ENCODE measurements at places on chromosomes 16 and 17. TPM values are rescaled to one million over a fixed set of nuclear protein-coding genes. Genes with fewer than 3 reads are reported as not detected.

Gene C17orf75
- total RNA-seq = 30.5 TPM

Gene CD7
- total RNA-seq = not detected

Gene RUNDC3A
- not detected for total RNA-seq

- no peak for DNase-seq
- H3K27me3 ChIP-seq = no peaks in the 10 kb centered on the region
- H3K4me1 ChIP-seq = peaks cover 3% of the 10 kb centered on the region
- no peak overlapping the region for H3K27ac ChIP-seq
These were observed 21.1 kb downstream of the GINS3 start for GRCh38 chr16:58413359-58413758.

DNA sequence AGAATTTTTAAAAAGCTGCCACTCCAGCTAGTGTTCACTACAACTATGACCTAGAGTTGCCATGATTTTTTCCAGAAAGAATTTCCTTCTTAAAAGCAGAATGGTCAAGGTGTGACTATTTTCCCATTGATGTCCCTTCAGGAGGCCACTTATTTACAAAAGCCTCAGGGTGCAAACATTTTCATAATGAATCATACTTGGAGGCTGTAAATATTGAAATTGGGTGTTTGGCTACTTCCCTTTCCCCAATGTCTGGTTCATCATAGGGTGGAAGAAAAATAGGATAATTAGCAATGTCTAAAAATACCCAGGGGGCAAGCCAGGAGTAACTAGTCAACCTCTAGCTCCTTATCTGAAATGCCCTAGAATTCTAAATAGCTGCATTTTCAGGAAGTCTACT, 18.8 kb downstream of the AXIN2 start:
- H3K4me1 ChIP-seq = no peaks in the 10 kb centered on the region
- H3K36me3 ChIP-seq = peaks cover 7% of the 10 kb centered on the region
- H3K4me3 ChIP-seq = no peak overlapping the region
- H3K27me3 ChIP-seq = no peaks in the 10 kb centered on the region
- DNase-seq = no peak
- no peak overlapping the region for H3K27ac ChIP-seq

GRCh38 chr16:11562411-11562810, 24.3 kb downstream of the LITAF start:
- DNase-seq = no peak
- peaks cover 7% of the 10 kb centered on the region for H3K36me3 ChIP-seq
- H3K27me3 ChIP-seq = no peaks in the 10 kb centered on the region
- no peak overlapping the region for H3K4me3 ChIP-seq
- no peak overlapping the region for H3K27ac ChIP-seq
- peaks cover 7% of the 10 kb centered on the region for H3K4me1 ChIP-seq

- H3K4me1 ChIP-seq = peaks cover 17% of the 10 kb centered on the region
- H3K27me3 ChIP-seq = no peaks in the 10 kb centered on the region
- peaks cover 41% of the 10 kb centered on the region for H3K36me3 ChIP-seq
- DNase-seq = no peak
- no peak overlapping the region for H3K27ac ChIP-seq
These were observed 41.2 kb downstream of the PRMT7 start for GRCh38 chr16:68351991-68352431.

GRCh38 chr16:56999409-57000270, 10.3 kb downstream of the NLRC5 start:
- no peak for DNase-seq
- H3K27ac ChIP-seq = peak overlapping the region; percentile 93
- H3K36me3 ChIP-seq = 0 out of 2 replicates have a peak, but pooled peaks cover 3% of the 10 kb centered on the region
- H3K4me1 ChIP-seq = peaks cover 44% of the 10 kb centered on the region
- no peaks in the 10 kb centered on the region for H3K27me3 ChIP-seq

GRCh38 chr16:74713325-74713724, 12.7 kb upstream of the MLKL start:
- no peaks in the 10 kb centered on the region for H3K27me3 ChIP-seq
- no peak overlapping the region for H3K4me3 ChIP-seq
- DNase-seq = no peak

DNA sequence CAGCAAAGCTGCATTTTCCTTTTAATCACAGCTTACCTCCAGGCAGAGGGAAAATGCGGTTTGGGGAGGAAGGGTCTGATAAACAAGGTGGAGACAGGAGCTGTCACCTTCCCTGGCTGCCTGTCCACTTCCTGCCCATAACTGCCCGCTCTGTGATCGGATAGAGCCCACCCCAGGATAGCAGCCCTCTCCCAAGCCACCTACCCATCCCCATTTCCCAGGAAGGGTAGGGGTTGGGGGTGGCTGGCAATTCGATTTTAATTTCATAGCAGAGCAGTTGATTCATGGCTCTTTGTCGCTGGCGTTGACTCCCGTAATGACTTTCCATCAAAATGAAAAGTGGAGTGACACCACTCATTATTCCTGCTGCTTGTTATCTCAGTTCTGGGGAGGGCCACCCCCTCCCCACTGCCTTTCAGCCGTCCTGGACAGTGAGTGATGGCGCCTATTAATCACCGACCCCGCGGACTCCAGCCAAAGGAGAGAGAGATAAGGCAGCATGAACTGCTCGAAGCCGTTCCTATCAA, 11.2 kb downstream of the CDK5RAP3 start:
- H3K27me3 ChIP-seq = no peaks in the 10 kb centered on the region
- no peak overlapping the region for H3K4me3 ChIP-seq
- no peak overlapping the region for H3K27ac ChIP-seq

- no peaks in the 10 kb centered on the region for H3K4me1 ChIP-seq
- no peak overlapping the region for H3K27ac ChIP-seq
- no peaks in the 10 kb centered on the region for H3K36me3 ChIP-seq
- H3K4me3 ChIP-seq = no peak overlapping the region
- no peak for DNase-seq
- peaks cover 18% of the 10 kb centered on the region for H3K27me3 ChIP-seq
These were observed 151.1 kb upstream of the GSE1 start for GRCh38 chr16:85461814-85462713.

GRCh38 chr16:15736529-15736928, 86.5 kb downstream of the NDE1 start:
- no peak for DNase-seq
- peaks cover 1% of the 10 kb centered on the region for H3K27me3 ChIP-seq
- no peak overlapping the region for H3K4me3 ChIP-seq
- no peak overlapping the region for H3K27ac ChIP-seq
- H3K4me1 ChIP-seq = no peaks in the 10 kb centered on the region

GRCh38 chr17:10130677-10131076, 67.7 kb downstream of the GAS7 start:
- DNase-seq = no peak
- H3K27ac ChIP-seq = no peak overlapping the region
- no peaks in the 10 kb centered on the region for H3K36me3 ChIP-seq
- no peak overlapping the region for H3K4me3 ChIP-seq
- no peaks in the 10 kb centered on the region for H3K4me1 ChIP-seq
- no peaks in the 10 kb centered on the region for H3K27me3 ChIP-seq

GRCh38 chr17:58184986-58185761, 7.4 kb upstream of the EPX start:
- DNase-seq = no peak
- H3K4me3 ChIP-seq = no peak overlapping the region
- H3K4me1 ChIP-seq = no peaks in the 10 kb centered on the region

DNA sequence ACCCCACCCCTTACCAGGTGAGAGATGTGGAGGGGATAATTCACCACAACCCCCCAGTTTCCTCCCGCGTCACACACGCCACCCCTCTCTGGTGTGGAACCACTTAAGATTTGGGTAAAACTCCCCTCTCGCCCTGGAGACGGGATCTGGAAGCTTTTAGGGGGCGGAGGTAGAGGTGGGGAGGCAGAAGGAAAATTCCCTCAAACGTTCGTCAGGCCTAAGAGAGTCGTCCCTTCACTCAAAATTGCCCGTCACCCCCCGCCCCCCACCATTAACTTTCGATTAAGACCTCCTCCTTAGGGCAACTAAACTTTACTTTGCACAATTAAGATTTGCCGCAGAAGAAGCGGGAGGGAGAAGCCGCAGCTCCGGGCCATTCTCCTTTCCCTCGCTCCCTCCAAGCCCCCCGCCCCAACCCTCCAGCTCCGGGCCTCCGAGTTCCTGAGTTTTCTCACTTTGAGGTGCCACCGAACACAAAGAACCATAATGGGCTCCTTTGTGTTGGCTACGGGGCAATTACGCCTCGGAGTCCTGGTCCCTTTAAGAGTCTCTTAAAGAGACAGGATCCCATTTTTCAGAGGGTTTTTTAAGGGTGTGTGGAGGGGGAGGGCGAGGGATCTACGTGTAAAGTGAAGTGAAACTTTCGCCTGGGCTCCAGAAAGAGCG, 985 bp upstream of the FZD2 start:
- H3K27me3 ChIP-seq = peaks cover 10% of the 10 kb centered on the region
- peak overlapping the region; percentile 82 for H3K4me3 ChIP-seq
- peak overlapping the region; percentile 59 for H3K27ac ChIP-seq
- no peaks in the 10 kb centered on the region for H3K36me3 ChIP-seq
- DNase-seq = peak; percentile 30

GRCh38 chr16:22948603-22949368, 134.8 kb downstream of the HS3ST2 start:
- no peaks in the 10 kb centered on the region for H3K4me1 ChIP-seq
- no peak overlapping the region for H3K4me3 ChIP-seq
- peaks cover 5% of the 10 kb centered on the region for H3K27me3 ChIP-seq
- DNase-seq = peak; percentile 8
- H3K27ac ChIP-seq = no peak overlapping the region

GRCh38 chr16:23485257-23485614, 25.1 kb downstream of the GGA2 start:
- no peak overlapping the region for H3K4me3 ChIP-seq
- peaks cover 44% of the 10 kb centered on the region for H3K36me3 ChIP-seq
- no peaks in the 10 kb centered on the region for H3K27me3 ChIP-seq
- no peak for DNase-seq

DNA sequence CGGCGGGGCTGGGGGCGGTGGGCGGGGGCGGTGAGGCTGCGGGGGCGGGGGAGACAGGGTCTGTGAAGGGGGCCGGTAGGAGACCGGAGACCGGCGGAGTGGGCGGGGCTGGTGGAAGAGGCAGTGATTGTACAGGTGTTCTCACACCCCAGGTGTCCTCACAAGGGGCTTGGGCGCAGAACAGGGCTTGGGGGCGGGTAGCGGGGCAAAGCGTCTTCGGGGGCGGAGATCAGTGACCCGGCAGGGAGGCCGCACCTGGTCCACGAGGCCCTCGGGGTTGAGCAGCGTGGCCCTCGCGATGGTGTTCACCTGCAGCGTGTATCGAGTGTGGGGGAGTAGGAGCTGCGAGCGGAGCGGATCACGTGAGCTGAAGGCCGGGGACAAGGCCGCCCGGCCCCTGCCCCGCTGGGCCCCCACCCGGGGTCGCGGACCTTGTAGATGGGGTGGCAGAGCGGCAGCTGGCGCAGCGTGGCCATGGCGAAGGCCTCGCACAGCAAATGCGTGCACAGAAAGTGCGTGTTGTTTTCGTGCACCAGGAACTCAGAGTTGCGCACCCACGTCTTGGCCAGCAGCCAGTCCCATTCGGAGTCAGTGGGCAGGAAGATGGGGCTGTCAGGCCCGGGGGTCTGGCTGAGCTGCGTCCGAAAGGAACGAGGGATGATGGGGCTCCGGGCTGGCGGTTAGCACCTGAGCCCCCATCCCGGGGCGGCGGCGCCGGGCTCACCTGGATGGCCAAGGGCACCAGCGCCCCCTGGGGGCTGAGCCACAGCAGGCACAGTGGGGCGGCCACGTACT, 8.5 kb downstream of the ALOXE3 start:
- no peak for DNase-seq
- no peaks in the 10 kb centered on the region for H3K36me3 ChIP-seq
- no peaks in the 10 kb centered on the region for H3K27me3 ChIP-seq

DNA sequence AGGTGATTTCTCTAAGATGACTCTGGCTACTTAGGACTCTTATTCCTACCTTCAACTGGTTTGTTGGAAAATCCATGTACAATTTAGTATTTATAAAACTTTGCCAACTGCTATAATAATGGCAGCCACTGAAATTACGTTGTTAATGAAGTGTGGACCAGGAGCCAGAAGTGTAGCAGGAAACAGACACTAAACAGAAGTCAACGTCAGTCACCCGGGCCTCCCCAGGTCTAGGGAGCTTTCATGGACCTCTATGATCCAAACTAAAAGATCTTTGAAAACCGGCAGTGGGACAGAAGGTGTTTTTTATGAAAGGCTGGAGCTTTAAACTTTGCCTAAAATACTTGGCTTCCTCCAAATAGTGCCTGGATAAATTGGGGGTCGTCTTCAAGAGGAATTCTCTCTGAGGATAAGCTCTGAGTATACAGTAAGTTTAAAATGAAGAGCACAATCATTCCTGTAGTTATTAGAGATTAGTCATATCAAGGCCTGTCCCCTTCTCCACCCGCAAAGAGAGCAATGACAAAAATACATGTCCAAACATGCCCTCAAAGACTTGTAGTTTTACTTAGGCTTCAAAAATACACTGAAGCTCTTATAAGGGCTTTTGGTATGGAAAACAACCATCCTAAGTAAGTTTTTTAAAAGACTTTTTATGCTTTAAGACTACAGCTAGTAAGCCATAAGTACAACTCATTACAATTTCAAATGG, 34.6 kb downstream of the DCUN1D3 start:
- H3K27ac ChIP-seq = peak overlapping the region; percentile 98
- H3K36me3 ChIP-seq = no peaks in the 10 kb centered on the region
- H3K4me3 ChIP-seq = no peak overlapping the region
- DNase-seq = peak; percentile 64
- no peaks in the 10 kb centered on the region for H3K27me3 ChIP-seq

GRCh38 chr16:72922714-72923113, 125.2 kb downstream of the ZFHX3 start:
- no peak overlapping the region for H3K27ac ChIP-seq
- no peak overlapping the region for H3K4me3 ChIP-seq
- H3K36me3 ChIP-seq = no peaks in the 10 kb centered on the region
- H3K27me3 ChIP-seq = no peaks in the 10 kb centered on the region
- no peak for DNase-seq

DNA sequence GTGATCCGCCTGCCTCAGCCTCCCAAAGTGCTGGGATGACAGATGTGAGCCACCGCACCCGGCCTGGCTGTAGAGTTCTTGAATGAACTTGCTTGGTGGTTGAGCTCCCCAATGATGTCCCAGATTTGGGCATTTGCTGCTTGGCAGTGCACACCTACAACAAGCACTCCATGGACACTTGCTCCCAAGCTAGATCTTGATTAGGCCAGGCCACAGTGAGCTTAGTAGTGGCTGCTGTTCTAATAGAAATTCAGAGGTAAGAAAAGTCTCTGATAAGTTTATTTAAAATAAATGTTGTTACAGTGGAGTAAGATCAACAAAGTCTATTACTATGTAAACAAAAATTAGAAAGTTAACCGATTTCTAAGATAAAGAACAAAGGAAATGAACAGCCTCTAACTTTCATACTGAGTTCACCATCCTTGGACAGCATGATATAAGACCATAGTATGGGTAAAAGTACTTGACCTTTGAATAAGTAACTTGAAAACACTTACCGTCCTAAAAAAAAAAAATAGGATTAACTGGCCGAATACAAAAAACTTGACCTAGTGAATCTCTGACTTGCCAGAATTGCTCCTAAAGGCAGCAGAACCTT, 951 bp downstream of the TMED6 start:
- no peak for DNase-seq
- no peaks in the 10 kb centered on the region for H3K27me3 ChIP-seq
- peaks cover 3% of the 10 kb centered on the region for H3K36me3 ChIP-seq
- H3K4me1 ChIP-seq = peaks cover 7% of the 10 kb centered on the region
- no peak overlapping the region for H3K27ac ChIP-seq

- H3K4me3 ChIP-seq = no peak overlapping the region
- no peaks in the 10 kb centered on the region for H3K36me3 ChIP-seq
- no peak for DNase-seq
- no peaks in the 10 kb centered on the region for H3K27me3 ChIP-seq
- H3K27ac ChIP-seq = no peak overlapping the region
These were observed 3.2 kb upstream of the UBALD1 start for GRCh38 chr16:4617880-4618279.
